ENCODE measurements at places on chromosomes 13 and 19.

DNA sequence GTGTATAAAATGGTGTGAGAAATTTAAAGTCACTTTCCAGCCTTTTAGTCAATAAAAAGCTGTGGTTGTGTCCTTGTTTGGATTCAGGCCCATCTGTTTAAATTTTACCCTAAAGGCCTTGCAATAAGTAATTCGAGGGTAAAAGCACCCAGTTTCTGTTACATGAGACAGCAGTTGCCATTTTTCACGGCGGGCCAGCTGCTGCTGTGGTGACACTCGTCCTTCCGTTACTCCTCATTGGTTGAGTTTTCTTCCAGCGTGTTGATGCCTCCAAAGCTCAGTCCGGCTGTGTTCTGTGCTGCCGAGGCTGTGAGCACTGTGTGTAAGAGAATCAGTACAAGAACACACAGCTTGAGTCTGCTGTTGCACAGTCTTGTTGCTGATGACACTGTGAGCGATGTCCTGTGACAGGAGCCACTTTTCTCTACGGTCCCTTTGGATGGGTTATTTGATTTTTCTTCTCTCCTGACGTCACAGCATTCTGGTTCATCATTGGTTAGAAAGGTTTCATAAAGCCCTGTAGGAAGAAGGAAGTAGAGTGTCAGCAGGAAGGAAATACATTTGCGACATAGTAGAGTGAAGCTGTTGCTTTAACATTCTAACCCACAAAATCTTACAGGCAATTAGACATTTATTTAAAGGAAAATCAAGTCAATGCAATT is 602.5 kb upstream of the ARGLU1 start:
- DNase-seq: no peak

DNA sequence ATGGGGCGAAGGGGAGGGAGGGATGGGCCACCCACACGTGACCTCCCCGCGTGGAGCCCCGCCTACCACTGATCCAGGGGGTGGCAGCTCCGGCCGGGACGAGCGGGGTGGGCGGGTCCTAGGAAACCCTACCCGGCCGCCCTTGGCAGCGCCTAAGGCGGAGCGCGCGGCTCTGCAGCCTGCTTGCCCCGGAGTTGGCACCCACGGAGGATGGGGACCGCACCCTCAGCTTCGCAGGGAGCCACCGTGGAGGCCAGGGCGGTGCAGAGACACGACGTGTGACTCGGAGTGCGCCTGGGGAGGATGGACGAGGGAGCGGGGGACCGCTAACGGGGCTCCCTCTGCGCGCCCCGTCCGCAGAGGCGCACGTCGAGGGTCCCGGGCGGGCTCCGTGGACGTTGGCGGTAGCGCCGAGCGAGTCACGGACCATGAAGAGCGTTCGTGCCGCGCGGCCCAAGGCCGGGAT is at the start of gene RGS9BP:
TSS of gene RGS9BP (plus strand) at position 129 of the 466 bp plus-strand sequence. CDS start 416 bp downstream, outside the sequence.
- peak; percentile 17 for DNase-seq

GRCh38 chr13:40158757-40159156 is 503.3 kb downstream of the COG6 start:
- no peak for DNase-seq

DNA sequence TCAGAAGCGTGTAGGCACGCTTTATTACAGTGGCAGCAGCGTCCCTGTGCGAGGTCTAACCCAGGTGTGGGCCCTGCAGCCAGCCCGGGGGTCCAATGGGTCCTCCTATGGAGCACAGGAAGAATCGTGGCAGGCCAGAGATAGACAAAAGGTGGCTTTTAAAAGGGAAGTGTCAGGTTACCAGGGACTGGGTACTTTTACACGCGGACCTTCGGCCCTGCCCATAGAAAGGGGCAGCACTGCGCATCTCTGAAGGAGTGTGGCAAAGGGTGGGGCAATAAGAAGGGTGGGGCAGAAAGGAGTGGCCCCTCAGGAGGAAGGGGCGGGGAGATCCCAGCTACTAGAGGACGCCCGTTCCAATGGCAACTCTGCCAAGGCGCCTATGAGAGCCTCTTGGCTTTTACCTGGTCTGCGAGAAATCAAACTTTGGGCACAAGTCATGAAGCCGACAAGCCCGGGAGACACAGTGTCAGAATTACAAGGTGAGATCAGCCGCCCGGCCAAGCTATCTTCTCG is 1419.8 kb downstream of the UQCRFS1 start:
- DNase-seq: peak; percentile 75

GRCh38 chr13:95463531-95463930 is 89.0 kb upstream of the CLDN10 start:
- no peak for DNase-seq

DNA sequence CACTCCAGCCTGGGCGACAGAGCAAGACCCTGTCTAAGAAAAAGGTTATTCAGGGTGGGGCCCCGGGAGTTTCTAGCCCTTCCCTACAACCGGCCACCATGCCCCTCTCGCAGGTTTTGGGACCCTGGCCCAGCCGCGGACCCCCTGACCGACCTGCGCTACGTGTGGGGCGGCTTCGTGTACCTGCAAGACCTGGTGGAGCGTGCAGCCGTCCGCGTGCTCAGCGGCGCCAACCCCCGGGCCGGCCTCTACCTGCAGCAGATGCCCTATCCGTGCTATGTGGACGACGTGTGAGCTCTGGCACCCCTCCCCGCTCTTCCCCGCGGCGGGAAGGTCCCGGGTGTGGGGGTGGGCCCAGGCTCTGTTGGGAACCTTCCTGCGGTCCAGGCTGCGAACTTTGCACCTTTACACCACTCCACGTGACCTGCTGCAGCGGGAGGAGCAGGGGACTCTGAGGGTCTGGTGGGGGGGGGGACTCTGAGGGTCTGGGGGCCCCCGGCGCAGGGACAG is 6.3 kb downstream of the ABCA7 start:
- DNase-seq: no peak

DNA sequence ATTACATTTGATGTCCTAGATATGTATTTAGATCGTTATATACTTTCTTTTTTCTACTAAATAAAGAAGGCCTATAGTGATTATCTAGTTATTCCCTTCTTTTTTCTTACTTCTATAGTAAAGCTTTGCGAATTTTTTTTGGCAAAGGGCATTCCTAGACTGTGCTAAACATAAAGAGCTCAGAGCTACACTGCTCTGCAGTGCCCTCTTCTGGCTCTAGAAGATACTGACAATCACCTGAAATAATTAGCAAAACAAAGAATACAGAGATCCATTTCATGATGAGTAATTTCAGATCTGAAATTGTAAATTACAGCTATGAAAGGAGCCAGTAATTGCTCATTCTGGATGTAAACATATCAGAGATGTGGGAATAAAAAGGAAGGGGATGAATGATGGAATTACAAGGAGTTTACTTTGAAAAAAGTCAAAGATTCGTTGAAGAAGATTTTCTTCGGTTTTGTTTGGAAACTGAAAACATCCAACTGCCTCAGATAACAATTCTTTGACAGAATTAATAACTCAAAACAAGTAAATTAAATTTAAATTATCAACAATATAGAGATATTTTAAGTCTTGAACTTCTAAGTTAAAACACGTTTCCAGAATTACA is 288.5 kb downstream of the NALCN start:
- peak; percentile 17 for DNase-seq

- no peak for DNase-seq
Measured at GRCh38 chr19:1389033-1389940, 5.6 kb downstream of the NDUFS7 start.

- peak; percentile 30 for DNase-seq
Measured at GRCh38 chr13:102580552-102581169, 16.1 kb upstream of the TPP2 start.

- DNase-seq: no peak
Measured at GRCh38 chr19:51272183-51272810, 21.4 kb downstream of the SIGLECL1 start.

GRCh38 chr13:19173752-19174151 is 7.9 kb downstream of the TUBA3C start:
- no peak for DNase-seq

- DNase-seq: no peak
Measured at GRCh38 chr19:40575326-40575725, 1.3 kb upstream of the SHKBP1 start.

DNA sequence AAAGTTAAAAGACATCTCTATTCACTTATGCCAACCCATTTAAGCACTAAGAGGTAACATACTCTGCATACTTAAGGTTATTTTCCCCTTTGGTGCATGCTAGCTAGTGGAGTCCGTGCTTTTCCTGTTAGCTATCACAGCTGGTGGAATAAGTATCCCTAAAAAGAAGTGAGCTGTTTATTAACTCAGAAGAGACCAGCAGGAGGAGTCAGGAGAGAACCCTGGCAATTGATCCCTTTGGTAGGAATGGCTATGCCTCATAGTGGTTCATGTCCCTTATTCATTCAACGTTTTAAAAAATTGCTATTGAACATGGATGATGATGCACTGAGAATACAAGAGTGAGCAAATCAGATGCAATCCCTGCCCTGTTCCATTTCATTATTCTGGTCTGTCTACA is 12.4 kb upstream of the NEK5 start:
- no peak for DNase-seq

- DNase-seq: no peak
Measured at GRCh38 chr13:43924549-43925245, 45.0 kb downstream of the LACC1 start.

GRCh38 chr13:106117035-106117434 is 418.4 kb downstream of the EFNB2 start:
- DNase-seq: peak; percentile 68

- DNase-seq: no peak
Measured at GRCh38 chr13:86909318-86909717, 761.9 kb upstream of the SLITRK5 start.

DNA sequence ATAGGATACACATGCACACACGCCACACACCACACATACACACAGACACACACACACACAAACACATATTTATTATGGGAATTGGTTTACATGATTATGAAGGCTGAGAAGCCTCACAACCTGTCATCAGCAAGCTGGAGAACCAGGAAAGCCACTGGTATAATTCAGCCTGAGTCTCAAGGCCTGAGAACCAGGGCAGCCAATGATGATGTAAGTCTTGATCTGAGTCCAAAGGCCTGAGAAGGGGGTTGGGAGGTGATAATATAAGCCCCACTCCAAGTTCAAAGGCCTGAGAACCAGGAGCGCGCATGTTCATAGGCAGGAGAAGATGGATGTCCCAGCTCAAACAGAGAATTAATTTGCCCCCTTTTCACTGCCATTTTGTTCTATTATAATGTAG is 18.7 kb upstream of the SOX21 start:
- no peak for DNase-seq

DNA sequence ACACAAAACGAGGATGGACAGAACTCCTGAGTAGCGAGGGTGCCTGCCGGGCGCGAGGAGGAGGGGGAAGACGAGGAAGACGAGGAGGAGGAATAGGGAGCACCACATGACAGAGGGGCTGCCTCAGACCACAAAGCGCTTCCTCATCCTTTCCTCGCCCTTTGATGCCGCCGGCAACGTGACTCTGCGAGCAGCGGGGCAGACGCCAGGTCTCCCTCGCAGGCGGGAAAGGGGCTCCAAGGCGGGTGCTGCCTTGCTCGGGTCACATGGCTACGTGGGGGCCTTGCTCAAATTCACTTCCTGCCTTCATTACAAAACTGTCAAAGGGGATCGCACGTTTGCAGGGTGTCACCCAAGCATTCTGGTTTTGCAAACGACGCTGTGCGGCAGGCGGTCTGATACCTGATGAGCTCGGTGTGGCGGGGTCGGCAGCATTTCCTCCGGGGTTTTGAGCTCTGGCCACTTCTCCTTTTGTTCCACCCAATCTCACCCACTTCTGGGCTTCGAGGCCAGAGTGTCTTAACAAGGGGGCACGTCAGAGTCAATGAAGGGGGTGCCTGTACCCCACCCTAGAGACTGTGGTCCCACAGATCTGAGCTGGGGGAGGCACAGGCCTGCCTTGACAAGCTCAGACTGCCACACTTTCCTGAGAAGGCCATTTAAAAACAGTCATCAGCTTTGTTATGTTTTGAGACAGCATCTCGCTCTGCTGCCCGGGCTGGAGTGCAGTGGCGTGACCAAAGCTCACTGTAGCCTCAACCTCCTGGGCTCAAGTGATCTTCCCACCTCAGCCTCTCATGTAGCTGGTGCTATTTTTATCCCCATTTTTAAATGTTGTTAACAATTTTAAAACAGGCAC is 14.9 kb downstream of the MAP2K2 start:
- DNase-seq: no peak

GRCh38 chr13:33172400-33172799 is 113.2 kb downstream of the STARD13 start:
- no peak for DNase-seq

- no peak for DNase-seq
Measured at GRCh38 chr19:30065680-30066606, 123.9 kb downstream of the URI1 start.

DNA sequence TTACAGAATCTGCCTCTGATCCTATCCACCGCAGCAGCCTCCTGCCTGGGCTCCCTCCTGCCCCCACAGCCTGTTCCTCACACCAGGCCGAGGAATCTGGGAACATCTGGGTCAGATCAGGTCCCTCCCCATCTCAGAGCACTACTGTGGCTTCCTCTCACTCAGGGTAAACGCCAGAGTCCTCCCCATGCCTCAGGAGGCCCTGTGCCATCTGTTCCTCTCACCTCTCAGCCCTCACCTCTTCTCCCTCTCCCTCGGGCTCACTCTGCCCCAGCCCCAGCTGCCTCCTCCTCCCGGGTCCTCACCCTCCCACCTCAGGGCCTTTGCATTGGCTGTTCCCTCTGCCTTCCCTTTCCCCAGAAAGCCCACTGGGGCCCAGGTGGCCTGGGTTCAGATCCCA is 18.2 kb downstream of the FCGBP start:
- no peak for DNase-seq
